ENCODE measurements at places on chromosomes 3 and 15.

DNA sequence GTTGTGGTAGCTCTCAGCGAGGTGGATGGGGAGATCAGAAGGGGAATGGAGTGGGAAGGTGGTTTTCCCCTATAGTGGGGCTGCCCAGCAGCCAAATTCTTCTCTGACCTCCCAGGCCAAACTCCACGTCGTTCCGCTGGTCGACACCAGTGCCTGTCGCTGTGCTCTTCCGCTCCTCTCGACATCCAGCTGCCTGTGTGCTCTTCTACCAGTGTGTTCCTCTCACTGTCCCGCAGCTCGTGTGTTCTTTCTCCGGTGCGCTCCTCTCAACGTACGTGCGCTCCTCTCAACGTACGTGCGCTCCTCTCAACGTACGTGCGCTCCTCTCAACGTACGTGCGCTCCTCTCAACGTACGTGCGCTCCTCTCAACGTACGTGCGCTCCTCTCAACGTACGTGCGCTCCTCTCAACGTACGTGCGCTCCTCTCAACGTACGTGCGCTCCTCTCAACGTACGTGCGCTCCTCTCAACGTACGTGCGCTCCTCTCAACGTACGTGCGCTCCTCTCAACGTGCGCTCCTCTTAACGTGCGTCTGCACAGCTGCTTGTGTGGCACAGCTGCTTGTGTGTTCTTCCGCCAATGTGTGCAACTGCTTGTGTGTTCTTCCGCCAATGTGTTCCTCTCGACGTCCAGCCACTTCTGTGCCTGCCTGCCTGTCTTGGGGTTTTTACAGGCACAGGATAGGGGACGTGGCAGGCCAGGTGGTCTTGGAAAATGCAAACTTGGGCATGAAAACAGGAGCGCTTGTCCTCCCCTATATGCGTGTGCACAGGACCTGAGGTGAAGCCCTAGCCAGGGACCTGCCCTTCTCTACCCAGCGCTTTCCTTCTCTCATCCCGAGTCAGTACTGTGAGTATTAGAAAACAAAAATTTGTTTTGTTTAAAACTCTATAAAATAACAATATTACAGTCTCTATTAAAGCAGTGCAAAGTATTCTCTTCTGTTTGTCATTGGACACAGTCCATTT lies 991.1 kb downstream of the GBE1 start:
- no peak for DNase-seq

GRCh38 chr3:25457671-25458419 lies 29.8 kb downstream of the RARB start:
- no peak for DNase-seq

DNA sequence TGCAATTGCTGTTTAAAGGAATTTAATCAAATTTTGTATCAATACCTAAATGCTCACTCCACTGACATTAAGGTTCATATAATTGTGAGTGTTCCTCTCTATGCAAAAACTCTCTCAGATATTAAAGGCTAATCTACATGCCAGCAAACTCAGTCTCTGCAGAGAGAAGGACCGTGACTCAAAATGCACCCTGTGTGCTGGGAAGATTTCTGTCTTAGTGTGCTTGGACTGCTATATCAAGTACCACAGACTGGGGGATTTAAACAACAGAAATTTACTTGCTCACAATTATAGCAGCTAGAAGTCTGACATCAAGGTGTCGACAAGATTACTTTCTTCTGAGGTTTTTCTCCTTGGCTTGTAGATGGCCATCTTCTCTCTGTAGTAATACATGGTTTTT lies 18.6 kb upstream of the PFN2 start:
- no peak for DNase-seq

DNA sequence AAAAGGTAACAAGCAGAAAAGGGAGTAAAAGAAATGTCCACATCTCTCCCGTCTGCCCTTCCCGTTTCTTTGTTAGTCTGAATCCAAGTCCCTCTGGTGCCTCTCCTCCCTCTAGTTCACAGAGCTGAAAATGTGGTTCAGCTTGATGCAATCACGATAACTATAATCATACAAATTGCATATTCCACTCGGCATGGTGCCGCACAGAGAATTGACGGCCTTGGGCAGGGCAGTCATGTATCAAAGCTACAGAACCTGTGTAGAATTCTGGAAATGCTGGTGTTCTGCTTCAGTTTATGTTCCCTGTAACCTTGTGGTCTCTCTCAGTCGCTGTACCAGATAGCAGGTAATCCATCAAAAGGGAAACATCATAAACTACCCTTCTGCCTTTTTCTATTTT lies 562.9 kb upstream of the CBLB start:
- DNase-seq: no peak

DNA sequence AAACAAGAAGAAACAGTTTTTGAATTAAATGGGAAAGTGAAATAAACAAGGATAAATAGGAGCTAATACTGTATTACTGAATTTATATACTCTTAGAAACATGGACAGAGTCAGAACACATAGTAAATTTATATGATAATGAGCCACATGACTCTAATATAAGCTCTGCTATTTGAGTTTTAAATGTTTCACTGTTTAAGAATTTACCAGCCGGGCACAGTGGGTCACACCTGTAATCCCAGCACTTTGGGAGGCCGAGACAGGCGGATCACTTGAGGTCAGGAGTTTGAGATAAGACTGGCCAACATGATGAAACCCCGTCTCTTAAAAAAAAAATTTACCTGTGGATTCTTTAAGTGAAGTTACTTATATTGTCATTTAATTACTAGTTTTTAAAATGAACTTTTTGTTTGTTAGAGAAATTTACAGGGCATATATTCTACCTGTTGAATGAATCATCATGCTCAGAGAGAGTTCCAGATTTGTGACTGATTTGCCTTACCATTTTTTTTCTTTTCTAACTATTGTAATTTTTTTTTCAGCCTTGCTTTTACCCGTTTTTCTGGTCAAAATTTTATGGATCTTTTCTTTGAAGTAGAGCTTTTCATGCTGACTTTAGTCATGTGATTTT lies 125.7 kb downstream of the TCF12 start:
- no peak for DNase-seq

- DNase-seq: no peak
These were observed 508 bp upstream of the ECT2 start for GRCh38 chr3:172750069-172750367.
